NCI-H146 (cell line): ENCODE measurements at places on chromosomes 13 and 19.

DNA sequence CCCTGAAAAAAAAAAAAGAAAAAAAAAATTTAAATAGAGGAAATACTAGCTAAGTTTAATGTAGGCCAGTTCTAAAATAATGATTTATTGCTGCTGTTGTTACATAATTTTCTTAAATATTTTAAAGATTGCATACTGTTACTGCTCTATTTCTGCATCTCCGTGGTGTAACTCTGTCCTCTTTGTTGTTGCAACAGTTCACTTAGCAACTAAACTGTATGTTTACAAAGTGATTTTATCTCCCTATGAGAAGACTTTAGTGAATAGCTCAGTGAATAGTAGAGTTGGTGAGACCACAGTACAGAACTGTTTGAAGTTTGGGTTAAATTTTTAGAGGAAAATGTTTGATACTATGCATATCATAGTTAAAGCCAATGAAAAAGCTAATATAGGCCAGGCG is 19.4 kb downstream of the BRCA2 start:
- no peak for DNase-seq

- no peak for DNase-seq
Measured at GRCh38 chr19:46491975-46492682, 3.5 kb downstream of the PNMA8B start.

GRCh38 chr19:38663156-38663651 is 15.8 kb downstream of the ACTN4 start:
- no peak for DNase-seq

- DNase-seq, result no peak
Measured at GRCh38 chr13:96449920-96450319, 360.0 kb downstream of the HS6ST3 start.

GRCh38 chr13:59728896-59729545 is 434.7 kb downstream of the DIAPH3 start:
- peak; percentile 95 for DNase-seq

GRCh38 chr13:24279327-24280110 is 29.9 kb upstream of the C1QTNF9 start:
- no peak for DNase-seq

- no peak for DNase-seq
Measured at GRCh38 chr13:110529522-110530311, 31.8 kb downstream of the RAB20 start.

DNA sequence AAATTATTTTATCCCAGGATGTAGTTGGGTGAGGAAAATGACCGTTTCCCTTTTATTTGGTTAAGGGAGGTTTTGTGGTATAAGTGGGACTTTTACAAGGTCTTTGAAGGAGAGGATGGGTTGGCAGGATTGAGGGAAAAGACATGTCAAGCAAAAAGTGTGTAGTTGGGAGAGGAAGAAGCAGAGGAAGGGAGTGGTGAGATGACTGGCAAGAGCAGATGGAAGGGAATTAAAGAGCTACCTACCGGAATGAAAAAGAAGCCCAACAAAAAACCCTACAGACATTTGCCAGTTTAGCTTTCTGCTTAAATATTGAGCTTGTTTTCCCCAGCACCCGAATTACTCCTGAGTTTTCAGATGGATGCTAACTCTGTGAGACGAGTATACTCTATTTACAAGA is 19.6 kb downstream of the FRY start:
- DNase-seq, result no peak

DNA sequence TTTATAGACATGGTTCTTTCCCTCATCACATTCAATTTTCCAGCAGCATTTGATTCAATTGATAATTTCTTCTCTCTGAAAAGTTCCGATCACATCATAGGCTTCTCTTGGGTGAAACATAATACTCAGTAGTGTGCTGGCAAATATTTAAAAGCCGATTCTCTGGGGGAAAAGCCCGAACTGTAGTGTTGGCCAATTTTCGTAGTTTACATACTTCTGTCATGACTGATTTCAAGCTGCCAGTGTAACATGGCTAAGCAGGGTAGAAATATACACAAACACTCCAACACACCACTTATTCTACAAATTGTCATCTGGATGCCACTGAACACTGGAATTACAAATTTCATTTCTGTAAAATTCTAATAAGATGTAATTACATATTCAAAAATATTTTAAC is 56.1 kb upstream of the FREM2 start:
- no peak for DNase-seq

DNA sequence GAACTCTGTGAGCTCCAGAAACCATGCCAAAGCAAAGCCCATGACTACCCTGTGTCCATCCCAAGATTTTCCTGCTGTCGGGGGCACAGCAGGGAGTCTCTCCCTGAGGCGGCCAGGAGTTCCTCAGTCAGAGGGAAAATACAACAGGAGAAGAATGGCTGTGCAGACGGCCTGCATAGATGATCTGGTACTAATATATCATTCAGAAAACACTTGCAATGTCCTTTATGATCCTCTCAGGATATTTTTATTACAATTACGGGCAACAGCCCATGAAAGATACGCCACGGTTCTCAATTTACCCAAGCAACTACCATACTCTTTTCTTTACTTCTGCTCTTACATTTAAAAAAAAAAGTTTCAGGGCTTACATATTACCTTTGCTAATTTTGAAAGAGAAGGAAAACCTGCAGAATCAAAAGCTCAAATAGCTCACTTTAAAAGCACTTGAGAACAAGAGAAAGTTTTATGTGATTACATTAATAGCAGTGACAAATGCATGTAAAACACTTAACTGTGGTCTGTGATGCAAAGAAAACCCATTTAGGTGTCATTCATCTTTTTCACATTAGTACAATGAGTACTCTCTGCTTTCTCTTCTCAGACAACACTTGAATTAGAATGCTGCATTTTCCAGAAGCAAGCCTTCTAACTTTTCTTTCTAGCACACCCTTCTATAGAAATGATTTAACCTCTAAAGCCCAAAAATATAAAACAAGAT is 460.8 kb downstream of the KLF5 start:
- no peak for DNase-seq

- no peak for DNase-seq
Measured at GRCh38 chr19:38355728-38356725, 18.3 kb upstream of the PSMD8 start.

DNA sequence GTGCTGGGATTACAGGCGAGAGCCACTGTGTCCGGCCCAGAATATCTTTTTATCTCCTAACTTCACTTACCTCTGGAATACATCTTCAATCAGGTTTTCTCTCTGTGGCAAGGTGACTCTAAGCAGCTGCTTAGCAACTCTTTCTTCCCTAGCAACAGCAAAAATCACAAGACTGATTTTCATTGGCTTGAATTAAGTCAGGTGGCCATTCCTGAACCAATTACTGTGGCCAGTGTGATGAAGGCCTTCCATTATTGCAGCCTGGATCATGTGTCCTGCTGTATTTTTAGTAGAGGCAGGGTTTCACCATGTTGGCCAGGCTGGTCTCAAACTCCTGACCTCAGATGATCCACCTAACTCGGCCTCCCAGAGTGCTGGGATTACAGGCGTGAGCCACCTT is 9.0 kb upstream of the LTBP4 start:
- DNase-seq, result peak; percentile 57

- DNase-seq, result no peak
Measured at GRCh38 chr13:32791545-32792172, 205.4 kb downstream of the PDS5B start.

DNA sequence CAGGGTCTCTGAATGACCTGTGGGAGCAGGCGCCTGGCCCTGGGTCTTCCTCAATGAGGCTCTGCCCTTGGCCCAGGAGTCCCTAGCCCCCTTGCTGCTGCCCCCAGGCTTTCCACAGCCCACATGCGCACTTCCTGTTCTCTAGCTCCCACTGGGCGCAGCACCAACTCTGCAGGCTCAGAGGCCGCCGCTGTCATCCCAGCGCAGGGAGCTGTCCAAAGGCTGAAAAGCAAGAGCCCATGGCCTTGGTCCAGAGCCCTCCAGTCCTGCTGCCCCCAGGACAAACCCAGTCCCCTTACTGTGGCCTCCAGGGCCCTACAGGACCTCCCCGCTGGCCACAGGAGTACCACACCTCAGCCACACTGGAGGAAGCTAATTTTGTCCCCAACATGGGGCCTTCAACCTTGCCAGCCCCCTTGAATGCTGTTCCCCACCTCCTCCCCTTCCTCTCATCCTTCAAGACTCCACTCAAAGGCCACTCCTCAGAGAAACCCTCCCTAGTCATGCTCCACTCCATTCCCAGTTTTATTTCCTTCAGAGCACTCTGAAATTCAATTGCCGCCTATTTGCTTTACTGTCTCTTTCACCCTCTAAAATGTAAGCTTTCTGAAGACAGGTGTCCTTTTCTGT is 8.0 kb upstream of the POU2F2 start:
- DNase-seq, result no peak

DNA sequence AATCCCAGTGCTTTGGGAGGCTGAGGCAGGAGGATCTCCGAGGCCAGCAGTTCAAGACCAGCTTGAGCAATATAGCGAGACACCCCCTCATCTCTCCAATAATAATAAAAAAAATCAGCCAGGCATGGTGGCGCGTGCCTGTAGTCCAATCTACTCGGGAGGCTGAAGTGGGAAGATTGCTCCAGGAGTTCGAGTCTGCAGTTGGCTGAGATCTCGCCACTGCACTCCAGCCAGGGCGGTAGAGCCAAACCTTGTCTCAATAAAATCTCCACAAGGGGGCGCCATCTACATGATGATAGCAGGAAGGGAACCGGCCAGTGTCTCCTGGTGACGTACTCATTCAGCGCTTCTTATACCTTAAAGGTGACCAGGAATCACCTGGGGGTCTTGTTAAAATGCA is 13.6 kb upstream of the C5AR1 start:
- peak; percentile 90 for DNase-seq
